H4 (cell line): ENCODE measurements at places on chromosomes 3 and 15.

DNA sequence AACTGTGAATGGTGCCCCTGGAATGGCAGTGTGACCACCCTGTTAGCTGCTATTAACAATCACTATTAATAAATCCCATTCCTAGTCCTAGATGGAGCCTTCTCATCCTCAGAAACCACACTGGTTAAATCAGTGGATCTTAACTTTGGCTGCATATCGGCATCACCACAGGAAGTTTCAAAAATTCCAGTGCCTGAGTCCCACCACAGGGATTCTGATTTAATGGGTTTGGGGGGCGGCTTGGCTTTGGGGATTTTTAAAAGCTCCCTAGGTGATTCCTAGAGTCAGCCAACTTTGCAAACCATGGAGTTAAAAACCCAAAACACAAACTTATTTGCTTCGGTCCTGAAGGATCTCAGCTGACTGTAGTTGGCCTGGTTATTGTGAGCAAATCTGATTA lies 3.1 kb downstream of the FAM107A start:
- DNase-seq: no peak

GRCh38 chr3:24154781-24155180 lies 209.7 kb downstream of the NR1D2 start:
- DNase-seq: no peak

DNA sequence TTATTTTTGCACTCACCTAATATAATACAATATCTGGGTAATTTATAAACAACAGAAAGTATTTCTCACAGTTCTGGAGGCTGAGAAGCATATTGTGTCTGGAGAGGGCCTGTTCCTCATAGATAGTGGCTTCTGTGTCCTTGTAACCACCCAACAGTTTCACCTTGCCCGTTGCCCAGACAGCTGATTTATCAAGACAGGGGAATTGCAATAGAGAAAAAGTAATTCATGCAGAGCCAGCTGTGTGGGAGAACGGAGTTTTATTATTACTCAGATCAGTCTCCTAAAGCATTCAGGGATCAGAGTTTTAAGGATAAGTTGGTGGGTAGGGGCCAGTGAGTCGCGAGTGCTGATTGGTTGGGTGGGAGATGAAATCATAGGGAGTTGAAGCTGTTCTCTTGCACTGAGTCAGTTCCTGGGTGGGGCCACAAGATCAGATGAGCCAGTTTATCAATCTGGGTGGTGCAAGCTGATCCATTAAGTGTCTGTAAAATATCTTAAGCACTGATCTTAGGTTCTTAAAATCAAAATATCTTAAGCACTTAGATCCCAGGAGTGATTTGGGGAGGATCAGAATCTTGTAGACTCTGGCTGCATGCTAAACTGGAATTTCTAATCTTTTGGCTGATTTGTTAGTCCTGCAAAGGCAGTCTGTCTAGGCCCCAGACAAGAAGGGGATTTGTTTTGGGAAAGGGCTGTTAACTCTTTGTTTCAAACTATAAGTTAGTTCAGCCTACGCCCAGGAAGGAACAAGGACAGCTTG lies 33.9 kb upstream of the C15orf39 start:
- no peak for DNase-seq

GRCh38 chr15:44537735-44538240 lies 841 bp downstream of the EIF3J start:
- no peak for DNase-seq

- no peak for DNase-seq
These were observed 550.4 kb upstream of the ARPP21 start for GRCh38 chr3:35088943-35089342.

- DNase-seq: no peak
These were observed 61.6 kb upstream of the LRRFIP2 start for GRCh38 chr3:37236024-37236423.

GRCh38 chr3:66409771-66410754 lies 90.8 kb downstream of the LRIG1 start:
- DNase-seq: no peak

GRCh38 chr15:52857471-52857870 lies 67.3 kb upstream of the ONECUT1 start:
- DNase-seq: no peak

GRCh38 chr3:74511078-74511477 lies 103.4 kb downstream of the CNTN3 start:
- DNase-seq: no peak

- DNase-seq: peak; percentile 94
These were observed 54.3 kb upstream of the AGTR1 start for GRCh38 chr3:148643389-148643840.

DNA sequence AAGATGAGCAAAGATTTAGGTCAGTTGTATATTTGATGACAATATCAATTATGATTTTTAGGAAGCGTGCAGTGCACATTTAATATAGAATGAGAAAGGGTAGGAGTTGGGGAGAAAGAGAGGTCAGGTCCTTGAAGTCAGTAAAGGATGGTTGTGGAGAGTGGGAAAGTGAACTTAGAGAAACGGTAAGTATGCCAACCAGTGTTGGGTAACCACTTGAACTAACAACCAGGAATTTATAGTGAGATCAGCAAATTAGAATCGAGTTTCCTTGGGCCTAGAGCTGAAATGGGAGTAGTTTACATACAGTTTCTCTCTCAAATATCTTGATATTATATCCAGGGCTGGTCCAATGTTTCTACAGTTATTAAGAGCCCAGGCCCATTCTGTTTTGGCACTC lies 188.5 kb upstream of the RBMS3 start:
- DNase-seq: no peak

- DNase-seq: no peak
These were observed 412.1 kb upstream of the DPH6 start for GRCh38 chr15:35958021-35958420.

- DNase-seq: no peak
These were observed 553.8 kb downstream of the MAGI1 start for GRCh38 chr3:65484964-65485363.

GRCh38 chr3:49222002-49222401 lies 50.6 kb downstream of the KLHDC8B start:
- no peak for DNase-seq

DNA sequence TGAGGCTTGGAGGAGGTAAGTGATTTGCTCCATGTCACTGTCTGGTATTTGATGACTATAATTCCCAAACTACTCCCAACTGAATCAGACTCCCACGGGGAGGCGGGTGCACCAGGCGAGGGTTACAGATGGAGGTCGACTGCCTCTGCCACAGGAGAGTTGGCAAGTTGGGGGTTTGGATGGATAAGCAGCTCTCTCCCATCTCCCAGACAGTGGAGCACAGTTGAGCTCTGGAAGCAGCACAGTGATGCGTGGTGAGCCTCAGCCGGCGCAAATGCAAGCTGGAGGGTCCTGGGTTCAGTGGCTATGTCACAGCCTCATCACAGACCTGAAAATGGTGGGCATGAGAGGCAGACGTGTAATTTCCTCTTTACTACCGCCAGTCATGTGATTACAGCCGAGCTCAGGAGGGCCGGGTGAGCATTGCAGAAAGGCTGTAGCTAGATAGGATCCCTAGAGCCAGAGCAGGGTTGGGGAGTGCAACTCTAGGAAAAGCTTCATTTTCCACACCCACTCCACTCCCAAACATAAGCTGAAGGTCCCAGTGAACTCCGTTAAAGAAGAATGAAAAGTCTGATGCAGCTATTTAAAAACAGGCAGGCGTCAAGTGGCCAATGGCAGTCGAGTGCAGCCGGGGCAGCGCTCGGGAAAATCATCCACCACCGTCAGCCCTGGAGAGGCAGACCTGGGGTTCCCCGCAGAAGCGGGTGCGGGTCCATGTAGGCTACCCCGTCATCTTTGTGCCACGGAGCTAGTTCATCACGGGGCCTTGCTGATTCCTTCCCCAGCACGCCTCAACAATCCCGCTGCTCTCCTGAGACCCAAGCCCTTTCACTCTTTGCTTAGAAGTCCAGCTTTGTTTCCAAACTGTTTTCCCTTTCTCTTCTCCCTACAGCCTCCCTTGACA lies 33.3 kb upstream of the VPS8 start:
- DNase-seq: no peak

- DNase-seq: peak; percentile 64
These were observed 65.5 kb downstream of the CORO2B start for GRCh38 chr15:68644083-68644904.

DNA sequence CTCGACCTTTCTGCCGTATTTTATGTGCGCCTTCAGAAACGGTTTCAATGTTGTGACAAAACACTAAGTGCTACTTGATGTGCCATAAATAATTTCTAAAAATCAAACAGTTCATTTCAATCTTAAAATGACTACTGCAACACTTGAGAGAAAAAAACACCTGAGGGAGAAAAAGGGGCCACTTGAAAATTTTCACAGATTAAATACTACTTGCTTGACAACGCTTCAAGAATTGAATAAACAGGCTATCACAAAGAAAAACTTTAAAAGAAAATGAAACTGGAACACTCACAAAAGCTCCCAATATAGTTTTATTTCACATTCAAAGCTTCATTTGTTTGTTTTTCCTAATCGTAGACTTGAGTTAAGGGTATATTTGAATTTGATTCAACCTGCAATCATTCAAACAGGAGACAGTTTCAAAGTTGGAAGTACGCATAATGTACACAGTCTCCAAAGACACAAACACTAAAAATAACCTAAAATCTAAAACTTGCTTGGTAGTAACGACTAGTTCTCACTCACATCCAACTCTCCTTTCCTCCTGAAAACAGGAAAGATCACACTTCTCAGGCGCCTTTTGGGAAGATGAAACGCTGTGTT lies 380.7 kb downstream of the ERC2 start:
- no peak for DNase-seq

DNA sequence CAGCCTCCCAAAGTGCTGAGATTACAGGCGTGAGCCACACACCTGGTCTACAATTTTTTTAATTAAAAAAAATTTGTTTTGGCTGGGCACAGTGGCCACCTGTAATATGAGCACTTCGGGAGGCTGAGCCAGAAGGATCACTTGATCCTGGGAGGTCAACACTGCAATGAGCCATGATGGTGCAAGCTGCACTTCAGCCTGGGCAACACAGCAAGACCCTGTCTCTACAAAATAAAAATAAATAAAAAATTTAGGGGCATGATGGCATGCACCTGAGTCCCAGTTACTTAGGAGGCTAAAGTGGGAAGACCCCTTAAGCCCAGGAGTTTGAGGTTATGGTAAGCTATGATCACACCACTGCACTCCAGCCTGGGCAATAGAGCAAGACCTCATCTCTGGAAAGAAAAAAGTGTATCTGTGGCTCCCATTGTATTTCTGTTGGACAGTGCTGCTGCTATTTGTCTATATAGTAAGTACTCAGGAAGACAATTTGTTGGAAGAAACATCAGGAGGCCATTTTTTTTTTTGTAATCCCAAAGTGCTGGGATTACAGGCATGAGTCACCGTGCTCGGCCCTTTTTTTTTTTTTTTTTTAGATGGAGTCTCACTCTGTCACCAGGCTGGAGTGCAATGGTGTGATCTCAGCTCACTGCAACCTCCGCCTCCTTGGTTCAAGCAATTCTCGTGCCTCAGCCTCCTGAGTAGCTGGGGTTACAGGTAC lies 27.5 kb upstream of the SH3BP5 start:
- DNase-seq: no peak

DNA sequence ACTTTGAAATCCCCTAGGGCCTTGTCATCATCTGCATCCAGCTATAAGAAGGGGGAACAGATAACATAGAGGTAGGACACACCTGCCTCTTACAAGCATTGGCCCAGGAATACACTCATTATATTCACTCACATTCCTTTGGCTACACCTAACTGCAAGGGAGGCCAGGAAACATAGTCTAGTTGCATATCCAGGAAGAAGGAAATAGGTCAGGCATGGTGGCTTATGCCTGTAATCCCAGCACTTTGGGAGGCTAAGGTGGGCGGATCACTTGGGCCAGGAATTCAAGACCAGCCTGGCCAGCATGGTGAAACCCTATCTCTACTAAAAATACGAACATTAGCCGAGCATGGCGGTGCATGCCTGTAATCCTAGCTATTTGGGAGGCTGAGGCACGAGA lies 48.8 kb downstream of the GTPBP8 start:
- DNase-seq: no peak

DNA sequence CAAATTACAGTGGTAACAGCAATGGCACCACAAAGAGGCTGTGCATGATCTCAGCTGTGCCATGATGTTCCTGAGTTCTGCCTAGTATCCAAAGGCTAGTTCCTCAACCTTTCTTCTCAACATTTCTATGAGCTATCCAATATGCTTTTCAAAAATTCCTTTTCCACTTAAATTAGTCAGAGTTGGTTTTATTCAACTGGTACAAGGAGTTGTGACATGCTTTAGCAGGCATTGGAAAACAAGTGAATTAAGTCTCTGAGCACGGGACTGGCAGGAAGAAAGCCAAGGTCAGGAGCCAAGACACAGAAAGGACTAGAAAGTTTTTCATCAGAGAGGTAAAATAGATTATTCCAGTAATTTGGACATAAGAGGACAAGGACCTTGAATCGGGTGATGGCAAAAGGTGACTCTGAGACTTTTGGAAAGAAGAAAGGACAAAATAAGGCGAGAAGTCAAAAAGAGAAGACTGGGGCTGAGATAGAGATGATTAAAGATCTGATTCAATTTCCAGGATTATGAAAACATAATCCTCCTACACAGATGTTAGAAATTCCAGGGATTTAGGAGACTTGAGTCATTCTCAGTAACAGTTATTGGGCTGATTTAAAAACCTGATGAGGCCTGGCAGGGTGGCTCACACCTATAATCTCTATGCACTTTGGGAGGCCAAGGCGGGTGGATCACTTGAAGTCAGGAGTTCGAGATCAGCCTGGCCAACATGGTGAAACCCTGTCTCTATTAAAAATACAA lies 36.1 kb downstream of the PBRM1 start:
- no peak for DNase-seq
